Activated T-cell treated with anti-CD3 and anti-CD28 coated beads for 24 hours (primary cell): ENCODE measurements at places on chromosomes 1 and 21.

- DNase-seq, result no peak
These were observed 1.4 kb upstream of the MIA3 start for GRCh38 chr1:222616525-222616924.

DNA sequence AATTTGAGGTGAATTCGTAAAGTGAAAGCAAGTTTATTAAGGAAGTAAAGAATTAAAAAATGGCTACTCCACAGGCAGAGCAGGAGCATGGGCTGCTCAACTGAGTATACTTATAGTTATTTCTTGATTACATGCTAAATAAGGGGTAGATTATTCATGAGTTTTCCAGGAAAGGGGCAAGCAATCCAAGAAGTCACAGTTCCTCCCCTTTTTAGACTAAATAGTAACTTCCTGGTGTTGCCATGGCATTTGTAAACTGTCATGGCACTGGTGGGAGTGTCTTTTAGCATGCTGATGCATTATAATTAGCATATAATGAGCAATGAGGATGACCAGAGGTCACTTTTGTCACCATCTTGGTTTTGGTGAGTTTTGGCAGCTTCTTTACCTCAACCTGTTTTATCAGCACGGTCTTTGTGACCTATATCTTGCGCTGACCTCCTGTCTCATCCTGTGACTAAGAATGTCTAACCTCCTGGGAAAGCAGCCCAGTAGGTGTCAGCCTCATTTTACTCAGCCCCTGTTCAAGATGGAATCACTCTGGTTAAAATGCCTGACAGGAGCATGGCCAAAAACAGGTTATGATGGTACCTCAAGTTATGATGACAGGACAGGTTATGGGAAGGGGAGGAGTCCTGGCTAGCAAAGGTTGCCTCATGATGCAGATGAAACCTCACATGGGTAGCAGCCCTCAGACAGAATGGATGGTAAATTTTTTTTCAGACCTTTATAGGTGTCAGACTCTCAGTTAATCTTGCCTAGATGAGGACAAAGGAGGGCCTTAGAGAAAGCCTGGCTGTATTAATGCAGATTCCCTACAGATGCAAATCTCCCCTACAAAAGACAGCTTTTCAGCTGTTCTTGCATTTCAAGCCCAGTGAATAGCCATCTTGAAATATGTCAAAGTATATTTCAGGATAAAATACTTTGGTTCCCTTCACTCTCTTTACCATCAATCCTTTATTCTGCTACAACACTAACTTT is 49.7 kb downstream of the SIPA1L2 start:
- no peak for DNase-seq

- DNase-seq, result no peak
These were observed 99.0 kb downstream of the KCNK2 start for GRCh38 chr1:215181518-215181917.

DNA sequence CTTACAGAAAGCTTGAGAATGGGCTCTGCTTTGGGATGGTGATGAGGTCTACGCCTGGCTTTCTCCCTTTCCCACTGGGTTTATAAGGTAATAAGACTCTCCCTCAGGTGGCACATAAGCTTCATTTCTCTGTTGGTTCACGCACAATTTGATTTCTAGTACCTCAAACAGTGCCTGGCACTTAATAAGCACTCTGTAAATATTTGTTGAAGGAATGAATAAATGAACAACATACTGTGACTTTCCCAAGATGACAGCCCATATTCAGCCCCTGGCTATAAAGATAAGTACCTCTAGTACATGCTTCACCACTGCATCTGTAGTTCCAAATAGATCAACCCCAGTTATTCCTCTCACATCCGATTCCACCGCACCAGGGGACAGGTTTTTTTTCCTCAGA is 17.8 kb downstream of the COPA start:
- DNase-seq, result no peak

GRCh38 chr21:41620982-41621381 is 113.0 kb upstream of the TMPRSS2 start:
- DNase-seq, result no peak

DNA sequence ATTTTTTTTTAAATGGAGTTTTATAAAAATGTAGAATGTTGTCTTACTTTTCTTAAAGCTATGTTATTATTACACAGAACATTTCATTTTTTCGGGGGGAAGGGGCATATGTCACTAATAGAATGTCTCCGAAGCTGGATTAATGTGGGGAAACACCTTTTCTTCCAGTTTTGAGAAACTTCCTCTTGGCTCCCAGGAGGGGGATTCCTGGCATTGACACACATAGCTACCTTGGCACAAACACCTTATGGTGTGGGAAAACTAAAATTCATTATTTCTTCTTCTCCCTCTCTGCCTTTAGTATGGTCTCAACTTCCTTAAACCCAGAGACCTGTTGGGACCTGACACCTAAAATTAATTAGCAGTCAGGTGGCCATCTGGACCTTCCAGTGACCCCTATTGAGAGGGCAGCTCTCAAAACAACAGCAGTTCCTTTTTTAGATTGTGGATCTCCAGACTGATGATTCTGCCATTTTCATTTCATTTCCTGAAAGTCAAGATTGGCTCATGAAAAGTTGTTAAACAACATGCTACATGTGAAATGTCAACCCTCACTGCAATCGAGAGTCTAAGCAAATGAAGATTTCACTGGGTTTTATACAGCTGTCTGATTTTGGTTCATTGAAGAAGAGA is 70.1 kb upstream of the EDEM3 start:
- no peak for DNase-seq

- no peak for DNase-seq
These were observed 322.6 kb downstream of the HHIPL2 start for GRCh38 chr1:222225316-222225691.

DNA sequence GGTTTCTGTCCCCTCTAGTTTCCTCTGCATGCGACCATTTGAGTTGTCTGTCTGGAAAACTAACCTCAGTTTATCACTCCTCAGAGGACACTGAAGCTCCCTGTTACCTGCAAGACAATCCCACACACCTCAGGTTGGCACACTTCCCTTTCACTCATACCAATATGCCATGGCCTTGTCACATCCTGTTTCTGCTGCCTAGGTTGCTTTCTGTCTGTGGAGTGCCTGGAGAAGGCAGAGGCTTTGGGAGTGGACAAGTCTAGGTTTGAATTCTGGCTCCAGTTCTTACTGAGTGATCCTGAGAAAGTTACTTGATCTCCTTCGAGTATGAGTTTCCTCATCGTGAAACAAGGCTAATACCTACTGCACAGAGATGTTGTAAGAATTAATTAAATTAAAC is 171.5 kb upstream of the CACYBP start:
- DNase-seq, result no peak

DNA sequence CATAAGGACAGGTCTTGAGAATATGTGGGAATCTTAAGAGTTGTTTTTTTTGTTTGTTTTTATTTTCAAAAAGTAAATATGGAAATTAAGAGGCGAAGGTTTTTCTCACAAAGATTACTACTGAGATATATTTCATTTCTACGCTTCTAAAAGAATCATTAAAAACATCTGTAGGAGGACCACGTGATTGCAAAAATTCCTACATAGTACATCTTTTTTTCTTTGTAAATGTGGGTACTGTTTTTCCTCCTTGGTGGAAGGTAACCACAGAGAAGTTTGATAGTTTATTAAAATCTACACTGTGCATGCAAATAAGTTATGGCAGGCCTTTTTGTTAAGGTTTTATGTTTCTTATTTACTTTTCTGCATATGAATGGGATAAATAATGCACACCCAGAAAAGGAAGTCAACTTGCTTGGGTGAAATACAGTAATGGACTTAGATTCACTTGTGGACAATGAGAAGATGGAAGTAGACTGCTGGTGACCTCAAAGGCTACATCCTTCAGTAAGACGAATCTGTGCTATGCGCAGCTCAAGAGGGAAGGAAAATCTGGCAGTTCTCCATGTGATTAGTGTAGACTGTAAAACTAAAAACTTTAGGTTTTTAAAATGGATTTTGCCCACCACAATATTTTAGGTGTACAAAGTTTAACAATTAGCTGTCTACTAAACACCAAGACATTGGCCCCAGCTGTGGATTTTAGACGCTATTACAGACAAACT is 2.0 kb downstream of the AK5 start:
- no peak for DNase-seq

DNA sequence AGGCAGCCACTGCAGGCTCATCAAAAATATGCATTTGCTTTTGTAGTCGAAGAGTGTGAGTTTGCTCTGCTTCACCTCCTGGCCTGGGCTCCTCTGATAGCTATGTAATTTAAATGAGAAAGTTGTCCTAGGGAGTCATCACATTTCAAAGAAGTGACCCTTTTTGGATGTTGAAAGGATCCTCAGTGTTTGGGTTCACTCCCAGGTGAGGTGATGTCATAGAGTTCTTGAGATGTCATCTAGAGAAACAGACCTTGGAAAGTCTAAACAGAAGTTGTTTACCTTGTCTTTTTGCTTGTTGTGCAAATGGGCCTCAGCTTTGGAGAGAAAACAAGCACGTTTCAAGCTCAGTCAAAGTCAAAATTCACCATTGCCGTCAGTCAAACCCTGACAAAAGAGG is 92.0 kb upstream of the BARHL2 start:
- DNase-seq, result no peak

DNA sequence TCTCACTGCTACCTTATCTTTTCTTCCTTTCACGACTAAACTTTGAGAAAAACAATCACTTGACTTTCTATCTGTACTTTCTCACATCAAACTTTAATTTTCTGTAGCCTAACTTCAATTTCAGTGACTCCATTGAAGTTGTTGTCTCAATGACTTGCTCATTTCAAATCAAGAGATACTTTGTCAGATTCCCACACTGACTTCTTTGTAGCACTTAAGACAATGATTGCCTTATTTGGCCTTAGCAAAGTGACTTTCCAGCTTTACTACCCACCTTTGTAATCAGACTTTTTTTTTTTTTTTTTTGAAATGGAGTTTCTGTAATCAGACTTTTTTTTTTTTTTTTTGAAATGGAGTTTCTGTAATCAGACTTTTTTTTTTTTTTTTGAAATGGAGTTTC is 37.0 kb downstream of the AGO4 start:
- no peak for DNase-seq

DNA sequence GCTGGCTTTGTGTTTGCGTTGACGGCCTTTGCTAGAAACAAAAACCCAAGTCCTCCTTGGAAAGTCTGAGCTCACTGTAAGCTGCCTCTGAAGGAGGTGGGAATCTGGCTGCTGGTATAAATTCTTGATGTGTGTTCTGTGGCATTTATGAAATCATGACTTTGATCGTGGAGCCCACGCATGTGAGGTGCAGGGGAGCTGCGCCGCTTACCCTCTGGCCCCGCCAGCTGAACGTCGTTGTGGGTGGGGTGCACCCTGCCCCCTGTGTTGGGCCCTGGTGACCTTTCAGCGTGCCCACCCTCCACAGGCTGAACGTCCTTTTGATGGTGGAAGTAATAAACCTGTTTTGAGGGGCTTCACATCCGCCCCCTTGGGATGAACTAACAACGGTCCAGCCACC is 21.2 kb upstream of the DIP2A start:
- DNase-seq, result no peak

- DNase-seq, result no peak
These were observed 60.0 kb downstream of the SLC19A1 start for GRCh38 chr21:45481977-45482898.

- DNase-seq, result no peak
These were observed 34.2 kb upstream of the EXO1 start for GRCh38 chr1:241813768-241814320.

DNA sequence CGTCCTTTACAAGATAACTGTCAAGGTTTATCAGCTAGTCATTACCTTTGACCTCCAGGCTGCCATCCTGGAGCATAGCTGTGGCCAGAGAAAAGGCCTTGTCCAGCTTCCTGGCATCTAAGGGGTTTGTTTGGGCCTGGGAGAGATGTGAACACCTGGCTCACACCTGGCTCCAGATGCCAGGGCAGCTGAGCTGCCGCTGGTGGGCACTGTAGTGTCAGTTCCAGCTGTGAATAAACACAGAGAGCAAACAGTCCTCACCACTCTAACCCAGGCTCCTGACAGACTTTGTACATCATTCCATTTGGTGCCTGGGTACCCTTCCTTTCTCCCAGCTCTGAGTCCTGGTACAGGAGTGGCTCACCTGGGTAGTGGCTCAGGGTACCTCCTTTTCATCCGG is 14.3 kb upstream of the KCNA10 start:
- DNase-seq, result no peak

DNA sequence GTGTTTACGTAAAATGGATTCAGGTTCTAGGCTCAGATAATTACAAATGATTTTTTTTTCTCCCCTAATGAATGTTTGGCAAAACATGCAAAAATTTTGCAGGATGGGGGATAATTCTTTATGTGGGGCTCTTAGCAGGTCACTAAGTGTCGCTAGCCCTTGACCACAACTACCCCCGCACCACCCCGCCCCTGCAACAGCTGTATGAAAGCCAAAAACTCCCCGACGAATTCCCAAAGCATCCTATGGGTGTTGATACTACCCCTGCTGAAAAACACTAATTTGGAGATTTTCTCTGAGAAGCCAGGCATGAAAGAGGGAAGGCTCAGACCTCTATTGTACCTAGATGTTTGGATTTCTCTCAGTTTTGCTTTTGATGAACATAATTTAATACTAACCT is 243.0 kb downstream of the TRABD2B start:
- DNase-seq, result no peak

DNA sequence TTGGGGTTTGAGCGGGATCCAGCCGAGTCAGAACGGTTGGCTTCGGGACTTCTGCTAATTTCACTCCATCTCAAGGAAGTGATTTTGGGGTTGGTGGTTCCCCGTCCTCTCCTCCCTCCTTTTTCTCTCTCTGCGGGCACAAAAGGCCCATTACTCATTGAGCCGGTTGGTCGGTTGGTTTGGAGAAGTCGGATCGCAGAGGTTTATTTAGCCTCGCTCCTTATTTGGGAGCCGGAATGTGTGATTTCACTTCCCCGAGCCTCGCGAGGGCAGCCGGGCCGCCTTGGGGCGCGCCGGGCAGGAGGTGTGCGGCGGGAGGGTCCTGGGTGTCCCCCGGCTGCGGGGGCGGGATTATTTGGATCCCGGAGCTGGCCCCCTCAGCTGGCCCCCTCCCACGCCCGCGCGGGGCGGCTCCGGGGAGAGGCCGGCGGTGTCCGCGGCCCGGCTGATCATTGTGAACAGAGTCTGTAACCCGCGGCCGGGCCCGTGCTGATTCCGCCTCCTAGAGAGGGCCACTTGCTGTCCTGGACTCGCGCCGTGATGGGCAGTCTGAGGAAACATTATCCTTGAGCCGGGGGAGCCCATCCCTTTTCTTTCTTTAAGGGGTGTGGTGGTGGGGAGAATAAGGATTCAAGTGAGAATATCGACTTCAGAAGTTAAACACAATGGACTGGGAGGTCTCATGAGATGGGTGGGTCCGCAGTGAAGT is 1.2 kb downstream of the MAPKAPK2 start:
- no peak for DNase-seq

- no peak for DNase-seq
These were observed 15.3 kb upstream of the SKI start for GRCh38 chr1:2212532-2213491.

- no peak for DNase-seq
These were observed 142.5 kb upstream of the MAGI3 start for GRCh38 chr1:113247782-113248181.

- DNase-seq, result no peak
These were observed 51.4 kb downstream of the EVA1C start for GRCh38 chr21:32463889-32464300.

GRCh38 chr1:47688461-47689296 is 250.8 kb downstream of the FOXD2 start:
- DNase-seq, result no peak

GRCh38 chr1:167463080-167463479 is 55.2 kb downstream of the CD247 start:
- no peak for DNase-seq

GRCh38 chr1:216028631-216029030 is 394.6 kb downstream of the USH2A start:
- no peak for DNase-seq

- DNase-seq, result no peak
These were observed 50.5 kb downstream of the RNF115 start for GRCh38 chr1:145773423-145773822.

GRCh38 chr1:32465578-32465933 is 684 bp downstream of the ZBTB8B start:
- no peak for DNase-seq
